AG09309 (cell line): ENCODE measurements at places on chromosomes 16 and 17.

- no peak for DNase-seq
Measured at GRCh38 chr16:11524098-11524760, 62.5 kb downstream of the LITAF start.

GRCh38 chr16:79865918-79866317 is 265.4 kb upstream of the MAF start:
- DNase-seq, result no peak

DNA sequence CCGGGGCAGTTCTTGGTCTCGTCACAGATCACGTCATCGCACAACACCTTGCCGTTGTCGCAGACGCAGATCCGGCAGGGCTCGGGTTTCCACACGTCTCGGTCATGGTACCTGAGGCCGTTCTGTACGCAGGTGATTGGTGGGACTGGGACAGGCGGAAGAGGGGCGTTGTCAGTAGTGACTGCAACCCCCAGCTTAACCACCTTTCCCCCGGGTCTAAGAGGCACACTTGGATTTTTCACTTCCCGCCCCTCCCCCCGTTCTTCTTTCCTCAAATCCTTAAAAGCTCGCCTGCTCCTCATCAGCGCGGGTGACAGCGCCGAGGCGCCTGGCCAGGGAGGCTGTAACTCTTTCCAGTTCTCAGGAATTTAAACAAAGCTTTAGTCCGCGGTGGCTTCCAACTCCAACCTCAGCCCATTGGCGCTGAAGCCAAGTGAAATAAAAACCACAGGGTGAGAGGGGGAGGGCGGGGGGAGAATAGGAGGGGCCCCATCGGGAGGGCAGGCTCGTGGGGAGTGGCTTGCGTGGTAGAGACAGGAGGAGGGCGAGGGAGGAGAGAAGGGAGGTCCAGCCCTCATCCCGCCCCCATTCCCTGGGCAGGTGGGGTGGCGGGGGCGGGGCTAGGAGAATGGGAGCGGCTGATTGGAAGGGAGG is 1.5 kb downstream of the COL1A1 start:
- DNase-seq, result no peak

GRCh38 chr16:89375021-89375420 is 115.3 kb downstream of the ANKRD11 start:
- no peak for DNase-seq

- no peak for DNase-seq
Measured at GRCh38 chr17:41801374-41802271, 10.1 kb downstream of the P3H4 start.

DNA sequence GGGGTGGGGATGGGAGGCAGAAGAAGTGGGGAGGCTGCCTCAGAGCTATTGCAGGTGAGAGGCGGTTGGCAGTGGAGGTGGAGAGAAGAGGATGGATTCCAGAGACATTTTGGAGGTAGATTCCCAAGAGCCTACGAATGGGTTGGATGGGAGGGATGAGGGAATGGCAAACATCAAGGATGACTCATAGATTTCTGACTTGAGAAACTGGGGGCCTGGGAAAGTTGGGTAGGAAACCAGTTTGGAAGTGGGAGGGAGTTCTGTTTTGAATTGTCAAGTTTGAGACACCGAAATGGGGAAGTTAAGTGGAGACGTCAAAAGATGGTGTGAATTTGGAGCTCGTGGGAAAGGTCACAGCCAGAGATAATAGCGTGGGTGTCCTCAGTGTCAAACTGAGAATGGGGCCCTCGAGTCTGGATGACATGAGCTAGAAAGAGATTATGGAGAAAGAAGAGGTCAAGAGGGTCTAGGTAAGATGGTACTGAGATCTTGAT is 6.2 kb upstream of the CYLD start:
- no peak for DNase-seq

GRCh38 chr17:35496451-35497290 is 40.8 kb downstream of the SLFN12L start:
- DNase-seq, result no peak

DNA sequence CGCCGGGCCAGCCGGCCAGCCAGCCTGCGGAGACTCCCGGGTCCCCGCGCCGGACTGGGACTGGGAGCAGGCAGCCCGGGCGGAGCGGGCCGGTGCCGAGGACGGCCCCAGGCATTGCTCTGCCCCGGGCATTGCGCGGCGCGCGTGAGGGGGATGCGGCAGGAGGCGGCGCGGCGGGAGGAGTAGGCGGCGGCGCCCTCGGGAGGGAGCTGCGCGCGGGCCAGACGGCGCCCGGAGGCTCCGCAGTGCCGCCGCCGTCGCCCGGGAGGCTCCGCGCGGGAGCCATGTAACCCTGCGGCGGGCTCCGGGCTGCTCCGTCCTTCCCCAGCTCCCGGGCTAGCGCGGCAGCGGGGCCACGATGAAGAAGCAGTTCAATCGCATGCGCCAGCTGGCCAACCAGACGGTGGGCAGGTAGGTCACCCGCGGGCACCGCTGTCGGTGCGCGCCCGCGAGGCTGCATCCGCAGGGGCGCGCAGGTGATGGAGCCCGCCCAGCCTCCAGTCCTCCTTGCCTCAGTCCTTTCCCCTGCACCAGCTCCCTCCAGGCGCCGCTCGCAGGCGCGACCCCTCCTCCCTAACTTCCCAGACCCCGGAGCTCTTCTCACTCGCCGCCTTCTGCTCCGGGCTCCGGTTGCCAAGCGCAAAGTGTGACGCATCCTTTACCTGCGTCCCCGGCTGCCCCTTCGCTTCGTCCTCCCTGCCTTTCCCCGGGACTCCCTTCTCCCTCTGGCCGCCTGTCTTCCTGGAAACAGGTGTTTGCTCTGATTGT is at the start of gene ARHGAP44:
TSS of gene ARHGAP44 (plus strand) at position 18 of the 768 bp plus-strand sequence. CDS start at position 359, 341 bp downstream.
- DNase-seq, result no peak

GRCh38 chr16:67719778-67720144 is 645 bp upstream of the GFOD2 start:
- peak; percentile 10 for DNase-seq

- no peak for DNase-seq
Measured at GRCh38 chr17:57499648-57500049, 243.3 kb downstream of the MSI2 start.

DNA sequence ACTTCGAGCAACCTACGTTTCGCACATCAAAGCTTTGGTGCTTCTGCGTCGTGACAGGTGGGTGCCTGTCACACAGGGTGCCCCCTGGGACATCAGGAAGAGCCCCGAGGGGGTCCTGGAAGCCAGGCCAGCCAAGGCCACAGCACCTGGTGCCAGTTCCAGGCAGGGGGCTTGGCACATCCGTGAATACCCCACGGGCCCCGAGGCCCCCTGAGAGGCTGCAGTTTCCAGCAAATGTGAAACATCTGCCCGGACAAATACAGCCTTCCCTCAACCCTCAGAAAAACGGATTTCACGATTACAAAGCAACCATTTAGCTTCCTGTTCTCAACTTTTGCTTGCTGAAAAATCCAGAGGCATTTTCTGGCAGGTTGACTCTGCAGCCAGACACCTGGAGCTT is 109.3 kb upstream of the METRNL start:
- DNase-seq, result no peak

DNA sequence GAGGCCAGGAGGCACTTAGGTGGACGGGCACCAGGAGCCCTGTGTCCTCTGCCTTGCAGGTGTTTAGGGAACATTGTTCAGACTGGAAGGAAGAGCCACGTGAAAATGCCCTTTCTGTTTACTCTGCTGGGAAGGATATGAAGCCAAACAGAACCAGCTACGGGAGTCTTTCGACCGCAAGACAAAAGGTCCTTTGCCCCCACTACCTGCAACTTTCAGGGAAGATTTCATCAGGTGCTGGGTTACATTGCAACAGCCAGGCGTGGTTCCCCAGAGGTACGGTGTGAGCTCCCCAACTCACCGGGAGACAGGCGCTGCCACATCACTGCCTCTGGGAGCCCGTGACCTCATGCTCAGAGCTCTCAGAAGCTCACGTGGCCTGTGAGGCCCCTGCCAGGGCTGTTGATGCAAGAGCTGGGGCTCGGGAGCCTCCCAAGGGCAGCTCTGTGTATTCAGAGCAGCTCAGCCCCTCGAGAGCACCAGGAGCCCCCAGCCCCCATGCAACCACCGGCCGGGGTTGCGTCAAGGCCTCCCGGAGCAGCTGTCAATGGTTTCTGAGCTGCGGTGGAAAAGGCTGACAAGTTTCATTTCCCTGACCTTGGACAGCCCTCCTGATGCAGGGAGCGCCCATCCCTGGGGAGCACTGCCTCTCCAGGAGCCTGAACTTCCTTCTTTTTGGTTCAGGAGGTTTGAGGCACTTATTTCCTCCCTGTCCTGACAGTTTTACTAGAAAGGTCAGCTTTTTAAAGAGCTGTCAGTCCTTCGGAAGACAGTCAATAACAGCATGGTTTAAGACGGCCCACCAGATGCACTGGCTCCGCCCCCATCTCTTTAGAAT is 42.1 kb downstream of the TBC1D16 start:
- DNase-seq, result no peak

DNA sequence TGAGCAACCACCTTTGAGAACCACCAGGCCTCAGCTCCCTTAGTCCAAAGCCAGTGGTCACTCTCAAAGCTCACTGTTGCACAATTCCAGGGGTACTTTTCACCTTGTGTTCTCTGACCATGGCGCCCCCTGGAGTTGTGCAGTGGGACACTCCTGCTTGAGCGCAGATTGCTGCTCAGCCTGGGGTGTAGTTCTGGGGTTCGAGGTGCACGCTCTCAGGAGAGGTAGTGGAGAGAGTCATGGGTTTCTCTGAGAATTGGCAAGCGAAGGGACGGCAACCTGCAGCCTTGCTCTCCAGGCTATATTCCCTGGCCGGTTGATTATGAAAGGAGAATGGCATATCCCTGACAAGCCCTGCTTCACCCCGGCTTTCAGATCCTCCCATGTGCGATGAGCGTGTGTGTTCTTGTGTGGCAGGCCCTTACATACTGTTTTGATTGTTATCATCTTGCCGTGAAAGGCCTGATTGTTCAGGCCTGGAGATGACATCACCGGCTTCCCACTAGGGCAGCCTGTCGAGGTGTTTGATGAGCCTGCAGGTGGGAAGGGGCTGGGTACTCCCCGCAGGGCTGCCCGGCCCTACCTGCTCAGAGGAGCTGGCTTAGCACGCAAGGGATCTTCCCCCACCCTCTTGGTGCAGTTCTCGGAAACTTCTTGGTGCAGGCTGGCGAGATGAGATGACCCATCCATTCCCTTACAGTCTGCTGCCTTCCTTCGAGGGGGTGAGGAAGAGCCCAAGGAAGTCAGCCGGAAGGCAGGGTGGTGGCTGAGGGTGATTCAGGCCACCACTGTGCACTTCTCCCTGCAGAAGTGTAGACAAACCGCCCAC is 431.2 kb downstream of the SLC39A11 start:
- DNase-seq, result no peak

DNA sequence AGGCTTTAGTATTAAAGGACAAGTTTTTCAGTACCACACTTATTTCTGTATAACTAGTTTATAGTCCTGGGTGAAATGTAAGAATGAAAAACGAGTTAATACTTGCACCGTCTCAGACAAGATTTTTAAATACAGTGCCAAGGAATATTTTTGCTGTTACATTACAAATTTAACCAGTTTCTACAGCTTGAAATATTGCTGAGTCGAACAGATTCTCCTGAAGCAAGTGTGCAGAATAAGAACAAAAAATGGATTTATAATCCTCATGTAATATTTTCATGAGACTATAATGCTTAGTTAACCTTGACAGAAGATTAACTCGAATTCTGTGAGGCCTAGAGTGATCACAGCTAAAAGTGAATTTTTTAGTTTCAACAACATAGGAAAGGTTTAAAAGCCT is 3.1 kb downstream of the NETO2 start:
- no peak for DNase-seq

DNA sequence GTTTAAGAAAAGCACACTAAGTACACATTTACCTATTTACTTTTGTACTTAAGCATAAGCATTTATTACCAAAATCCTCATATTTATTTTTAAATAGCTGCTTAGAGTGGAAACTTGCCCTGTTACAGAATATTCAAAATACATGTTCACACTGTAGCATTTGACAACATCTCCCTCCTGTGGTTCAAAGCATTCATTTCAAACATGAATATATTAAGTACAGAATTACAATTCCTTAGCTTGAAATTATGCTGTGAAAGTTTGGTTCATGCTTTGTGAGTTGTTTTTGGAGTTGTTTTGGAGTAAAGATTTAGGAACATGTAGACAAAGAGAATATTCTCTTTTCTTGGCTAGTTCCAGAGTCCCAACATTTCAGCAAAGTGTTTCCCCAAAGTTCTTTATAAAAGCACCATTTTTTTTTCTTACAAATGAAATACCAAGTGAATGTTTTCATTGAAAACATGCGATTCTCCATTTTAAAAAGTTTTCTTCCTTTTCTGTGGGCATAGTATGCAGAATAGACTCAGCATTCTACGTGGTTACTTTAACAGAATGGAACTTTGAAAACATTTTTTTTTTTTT is 33.2 kb downstream of the TUBD1 start:
- peak; percentile 33 for DNase-seq

DNA sequence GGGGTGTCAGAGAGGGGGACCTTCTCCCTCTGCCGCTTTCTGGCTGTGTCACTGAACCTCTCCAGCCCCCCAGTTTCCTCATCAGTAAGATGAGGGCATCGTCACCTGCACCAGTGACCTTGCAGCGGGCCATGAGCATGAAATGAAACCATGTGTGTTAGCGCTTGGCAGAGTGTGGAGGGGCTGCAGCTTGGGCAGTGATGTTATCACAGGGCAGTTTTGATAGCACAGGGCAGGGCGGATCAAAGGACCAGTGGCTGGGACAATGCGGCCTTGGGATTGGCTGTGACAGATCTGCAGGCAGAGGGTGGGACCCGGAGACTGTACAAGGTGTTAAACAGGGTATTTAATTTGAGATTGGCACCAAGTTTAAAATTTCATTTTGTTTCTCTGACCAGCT is 38.9 kb upstream of the NAT9 start:
- no peak for DNase-seq

DNA sequence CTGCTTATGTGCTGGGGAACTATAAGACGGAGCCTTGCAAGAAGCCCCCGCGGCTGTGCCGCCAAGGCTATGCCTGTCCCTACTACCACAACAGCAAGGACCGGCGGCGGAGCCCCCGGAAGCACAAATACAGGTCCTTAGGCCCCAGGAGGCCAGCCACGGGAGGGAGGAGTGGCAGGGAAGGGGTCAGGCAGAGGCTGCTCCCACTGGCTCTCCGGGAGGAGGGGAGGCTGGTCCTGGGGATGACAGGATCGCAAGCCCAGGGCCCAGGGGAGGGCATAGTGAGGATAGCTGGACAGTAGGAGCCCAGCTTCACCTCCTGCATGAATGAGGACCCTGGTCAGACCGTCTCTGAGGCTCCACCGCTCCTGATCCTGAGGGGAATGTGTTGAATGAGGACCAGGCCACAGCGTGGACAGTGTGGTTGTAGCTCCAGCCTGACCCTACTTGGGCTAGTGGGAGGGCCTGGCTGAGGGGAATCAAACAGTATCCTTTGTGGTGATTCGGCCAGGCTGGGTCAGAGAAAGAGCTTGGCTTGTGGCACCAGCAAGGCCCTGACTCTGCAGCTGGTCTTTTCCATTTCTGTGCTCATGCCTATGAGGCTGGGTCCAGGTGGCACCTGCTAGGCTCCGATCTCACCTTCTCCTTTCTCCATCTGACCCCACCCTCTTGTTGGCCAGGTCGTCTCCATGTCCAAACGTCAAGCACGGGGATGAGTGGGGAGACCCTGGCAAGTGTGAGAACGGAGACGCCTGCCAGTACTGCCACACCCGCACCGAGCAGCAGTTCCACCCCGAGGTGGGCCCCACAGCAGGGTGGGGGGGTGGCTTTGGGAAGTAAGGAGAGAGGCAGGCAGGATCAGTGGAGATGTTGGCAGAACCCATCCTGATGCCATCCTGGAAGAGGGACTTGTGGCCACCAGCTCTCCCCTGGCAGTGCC is 28.7 kb downstream of the UNK start:
- DNase-seq, result no peak

GRCh38 chr17:68089881-68090280 is 54.3 kb downstream of the KPNA2 start:
- DNase-seq, result no peak

GRCh38 chr17:74274060-74274708 is at the start of gene DNAI2:
TSS of gene DNAI2 (plus strand) at chr17:74274234. CDS start at chr17:74281818, 7,584 bp downstream.
- DNase-seq, result no peak
